Hepatocyte (in vitro differentiated cells): ENCODE measurements at places on chromosomes 12 and 14. TPM values are rescaled to one million over a fixed set of nuclear protein-coding genes. Genes with fewer than 3 reads are reported as not detected.

DNA sequence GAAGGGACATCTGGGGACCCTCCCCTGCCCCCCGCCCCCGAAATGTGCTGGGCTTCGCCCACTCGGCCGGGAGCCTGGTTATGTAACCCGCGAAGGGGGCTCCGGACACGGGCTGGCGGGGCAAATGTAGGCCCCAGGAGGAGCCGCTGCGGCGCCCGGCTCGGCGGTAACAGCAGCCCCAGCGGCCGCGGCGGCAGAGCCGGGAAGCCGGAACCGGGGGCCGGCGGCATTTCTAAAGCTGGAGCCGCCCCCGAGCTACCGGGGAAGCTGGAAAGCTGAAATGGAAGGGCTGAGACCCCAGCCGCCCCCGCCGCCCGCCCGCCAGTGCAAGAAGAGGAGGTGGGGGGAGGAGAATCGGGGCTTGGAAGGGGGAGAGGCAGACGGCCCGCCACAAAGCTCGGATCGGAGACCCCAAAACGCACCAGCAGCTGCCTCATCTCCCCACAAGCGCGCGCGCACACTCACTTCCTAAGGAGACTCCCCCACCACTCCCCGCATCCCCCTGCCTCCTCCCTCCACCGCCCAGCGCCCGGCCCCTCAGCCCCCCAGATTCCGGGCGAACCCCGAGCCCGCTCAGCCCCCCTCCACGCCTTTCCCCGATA is 1.5 kb downstream of the KDM2B start:
- peak; percentile 56 for DNase-seq

GRCh38 chr12:121264951-121265515 is 31.5 kb downstream of the CAMKK2 start:
- DNase-seq = no peak

DNA sequence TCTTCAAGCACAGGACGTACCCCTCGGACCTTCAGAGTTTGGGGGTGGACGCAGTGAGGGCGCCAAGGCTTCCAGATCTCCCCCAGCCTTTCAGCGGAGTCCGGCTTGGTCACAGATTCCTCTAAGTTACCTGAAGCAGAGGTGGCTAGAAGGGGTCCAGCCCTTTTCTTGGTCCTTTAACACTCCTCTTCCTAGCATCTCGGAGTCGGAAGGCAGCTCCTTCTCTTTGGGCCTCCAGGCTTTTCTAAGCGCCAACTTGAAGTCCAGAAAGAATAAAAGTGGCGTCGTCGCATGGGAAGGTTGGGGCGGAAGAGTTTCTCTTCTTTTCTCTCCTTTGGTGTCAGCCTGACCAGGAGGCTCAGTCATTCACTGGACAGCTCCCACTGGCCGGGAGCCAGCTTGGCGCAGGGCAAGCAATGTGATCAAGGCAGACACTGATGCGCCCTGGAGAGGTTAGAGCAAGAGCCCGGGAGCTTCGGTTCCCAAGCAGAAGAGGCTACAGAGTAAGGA is 9.6 kb downstream of the OR6S1 start:
- DNase-seq = peak; percentile 83

- DNase-seq = peak; percentile 19
Measured at GRCh38 chr12:11863478-11863906, 207.2 kb upstream of the BCL2L14 start.

PLCZ1 gene
- not detected in 2 replicates for total RNA-seq

IPO4 gene
- 18.7 and 19.5 TPM in 2 replicates for total RNA-seq
